ENCODE measurements at places on chromosomes 6 and 20. TPM values are rescaled to one million over a fixed set of nuclear protein-coding genes. Genes with fewer than 3 reads are reported as not detected.

DNA sequence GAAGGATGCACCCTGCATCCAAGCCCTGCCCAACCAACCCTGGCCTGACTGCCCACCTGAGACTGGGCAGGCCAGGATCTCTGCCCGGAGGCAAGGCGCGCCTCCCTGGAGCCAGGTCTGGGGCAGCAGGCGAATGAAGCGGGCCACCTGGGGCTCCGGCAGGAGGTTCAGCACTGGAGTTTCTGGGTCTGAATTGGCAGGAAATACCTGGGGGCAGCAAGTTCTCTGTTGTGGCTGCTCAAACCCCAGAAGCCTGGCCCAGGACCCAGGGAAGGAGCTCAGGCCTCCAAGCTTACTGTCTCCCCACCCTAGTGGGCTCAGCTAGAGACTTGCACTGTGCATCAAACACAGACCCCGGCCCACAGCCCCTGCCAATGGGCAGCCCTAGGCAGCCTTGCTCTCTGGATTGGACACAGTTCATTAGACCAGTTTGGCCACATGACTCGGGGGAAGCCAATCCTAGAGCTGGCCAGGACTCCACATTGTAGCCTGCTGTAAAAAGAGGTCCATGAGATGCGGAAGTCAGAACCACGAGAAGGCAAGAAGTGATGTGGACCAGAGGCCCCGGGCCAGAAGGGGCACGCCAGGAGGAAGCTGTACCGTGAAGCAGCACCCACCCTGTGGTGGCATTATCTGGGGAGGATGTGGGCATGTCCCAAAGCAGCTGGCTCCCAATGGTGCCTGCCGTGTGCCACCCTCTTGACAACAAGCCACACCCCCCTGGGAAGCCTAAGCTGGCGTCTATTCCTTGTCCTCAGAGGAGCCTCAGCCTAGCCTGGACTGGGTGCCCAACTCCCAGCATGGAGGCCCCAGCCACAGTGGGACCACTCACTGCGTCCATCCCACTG is 3.1 kb downstream of the CPXM1 start:
- no peak for DNase-seq

DNA sequence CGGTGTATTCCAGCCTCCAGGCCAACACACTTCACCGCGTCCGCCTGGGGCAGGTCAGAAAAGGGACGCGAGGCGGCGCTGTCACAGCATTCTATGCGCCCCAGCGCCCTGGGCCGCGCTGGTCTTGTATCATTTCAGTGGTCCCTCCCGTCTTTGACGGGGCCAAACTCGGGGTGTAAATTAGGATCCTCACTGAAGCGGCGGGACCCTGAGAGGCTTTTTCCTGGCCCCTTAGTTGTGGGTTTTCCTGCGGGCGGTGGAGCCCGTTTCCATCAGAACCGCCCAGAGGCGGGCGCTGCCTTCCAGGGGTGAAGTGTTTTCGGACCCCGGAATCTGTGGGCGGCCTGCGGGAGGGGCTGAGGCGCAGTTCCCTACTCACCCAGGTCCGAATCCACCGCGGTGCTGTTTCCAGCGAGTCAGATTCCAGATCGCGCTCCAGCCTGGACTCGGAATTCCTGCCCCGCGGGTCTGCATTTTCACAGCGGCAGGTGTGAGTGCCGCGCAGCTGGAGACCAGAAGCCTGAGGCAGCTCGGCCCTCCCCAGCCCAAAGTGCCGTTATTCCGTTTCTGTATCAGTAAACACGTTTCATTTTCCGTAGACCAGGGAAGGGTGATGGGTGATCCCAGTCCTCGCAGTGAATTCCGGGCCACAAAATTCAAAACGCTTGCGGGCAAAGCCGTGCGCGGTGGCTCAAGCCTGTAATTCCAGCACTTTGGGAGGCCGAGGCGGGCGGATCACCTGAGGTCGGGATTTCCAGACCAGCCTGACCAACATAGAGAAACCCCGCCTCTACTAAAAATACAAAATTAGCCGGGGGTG is 3.9 kb upstream of the MICB start:
- DNase-seq, result peak; percentile 68

GRCh38 chr6:170584954-170585498 is 589 bp upstream of the PDCD2 start:
- DNase-seq, result no peak

The HLA-DRB5 gene
- total RNA-seq, result 2.5 TPM

DNA sequence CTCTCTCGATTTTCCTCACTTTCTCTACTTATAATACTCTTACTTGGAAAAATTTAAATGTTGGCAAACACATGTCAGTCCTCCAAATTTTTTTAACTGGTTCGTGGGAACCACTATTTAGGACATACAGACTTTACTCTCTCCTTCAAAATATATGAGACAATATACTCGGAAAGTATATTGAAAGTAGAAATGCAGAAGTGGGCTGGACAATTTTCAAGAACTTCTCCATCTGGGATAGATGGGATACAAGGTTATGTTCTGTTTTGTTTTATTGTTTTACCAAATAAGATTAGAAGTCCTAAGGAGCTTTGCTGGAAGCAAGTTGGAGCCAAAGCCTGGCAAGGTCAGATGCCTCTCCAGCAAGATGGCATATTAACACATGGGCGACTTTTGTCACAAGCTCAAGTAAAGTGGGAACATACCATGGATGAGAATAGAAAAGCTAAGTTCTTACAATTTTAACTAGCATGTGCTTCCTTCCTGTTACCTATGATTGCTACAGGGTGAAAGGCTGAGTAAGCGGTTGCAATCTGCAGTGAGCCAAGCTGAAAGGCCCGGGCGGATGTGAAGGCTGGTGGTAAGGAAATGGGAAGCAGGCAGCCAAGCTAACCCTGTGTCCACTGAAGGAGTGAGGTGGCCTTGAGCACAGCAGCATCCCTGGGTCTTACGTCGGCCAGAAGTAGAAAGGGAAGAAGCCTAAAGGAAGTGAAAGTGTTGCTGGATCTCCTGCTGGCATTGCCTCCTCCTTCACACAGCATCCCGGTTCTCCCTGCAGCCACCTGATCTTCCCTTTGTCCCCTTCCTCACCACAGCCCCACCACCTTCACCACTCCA is 7.1 kb downstream of the MAP3K5 start:
- DNase-seq, result peak; percentile 19

GRCh38 chr6:135842618-135843392 is 8.7 kb upstream of the PDE7B start:
- no peak for DNase-seq

- DNase-seq, result no peak
These were observed 43.6 kb downstream of the FBXL4 start for GRCh38 chr6:98904096-98904495.

DNA sequence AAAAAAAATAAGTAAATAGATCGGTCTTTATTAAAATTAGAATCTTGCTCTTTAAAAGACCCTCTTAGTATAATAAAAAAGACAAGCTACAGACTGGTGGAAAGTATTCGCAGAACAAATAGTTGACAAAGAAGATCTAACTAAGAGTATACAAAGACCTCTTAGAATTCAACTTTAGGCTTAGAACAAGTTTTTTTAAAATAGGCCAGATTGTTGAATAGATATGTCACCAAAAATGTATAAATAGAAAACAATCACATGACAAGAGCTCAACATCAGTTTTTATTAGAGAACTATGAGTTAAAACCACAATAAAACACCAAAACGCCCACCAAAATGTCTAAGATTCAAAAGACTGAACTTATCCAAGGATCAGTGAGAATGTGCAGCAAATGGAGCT is 632.7 kb upstream of the PTCHD4 start:
- no peak for DNase-seq

The TCF19 gene
- 30.8 TPM for total RNA-seq

The KHDC1L gene
- total RNA-seq, result not detected

- DNase-seq, result no peak
These were observed 16.4 kb downstream of the SYNJ2 start for GRCh38 chr6:157997893-157998608.

The ANKRD66 gene
- total RNA-seq, result not detected

All from activated T-cell treated with anti-CD3 and anti-CD28 coated beads, Interleukin-2, amount 50 U/mL, for 4 hours (primary cell).